ENCODE measurements at places on chromosomes 11 and 22.

DNA sequence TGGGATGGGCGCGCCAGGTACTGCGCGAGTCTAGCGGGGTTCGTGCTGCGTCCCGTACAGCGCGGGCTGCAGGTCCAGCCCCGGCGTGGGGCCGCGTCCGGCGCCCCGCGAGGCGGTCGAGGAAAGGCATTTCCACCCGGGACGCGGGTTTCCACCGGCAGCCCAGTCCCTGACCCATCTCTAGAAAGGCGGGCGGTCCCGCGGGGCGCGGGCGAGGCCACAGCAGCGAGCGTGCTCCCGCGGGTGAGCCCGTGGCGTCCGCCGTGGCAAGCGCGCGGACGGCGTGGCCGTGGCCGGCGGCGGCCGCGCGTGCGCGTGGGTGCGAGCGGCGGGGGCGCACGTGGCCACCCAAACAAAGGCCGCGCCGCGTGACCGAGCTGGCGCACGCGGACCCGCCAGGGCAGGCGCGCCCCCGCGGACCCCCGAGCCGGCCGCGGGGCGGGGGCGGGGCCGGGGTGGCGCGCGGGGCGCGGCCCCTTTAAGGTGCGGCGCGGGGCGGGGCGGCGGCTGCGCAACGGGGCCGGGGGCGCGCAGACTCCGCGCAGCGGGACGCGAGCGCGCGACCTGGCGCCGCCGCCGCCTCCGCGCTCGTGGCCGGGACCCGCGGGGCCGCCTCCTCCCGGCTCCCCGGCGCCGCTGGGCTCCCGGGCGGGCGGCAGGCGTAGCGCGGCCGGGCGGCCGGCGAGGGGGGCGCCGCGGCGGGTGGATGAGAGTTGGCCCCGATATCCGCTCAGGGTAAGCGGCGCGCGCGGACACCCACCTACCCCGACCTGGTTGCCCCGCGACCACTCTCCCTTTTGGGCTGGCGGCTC, 39.3 kb upstream of the CELSR1 start:
- DNase-seq: peak; percentile 94

DNA sequence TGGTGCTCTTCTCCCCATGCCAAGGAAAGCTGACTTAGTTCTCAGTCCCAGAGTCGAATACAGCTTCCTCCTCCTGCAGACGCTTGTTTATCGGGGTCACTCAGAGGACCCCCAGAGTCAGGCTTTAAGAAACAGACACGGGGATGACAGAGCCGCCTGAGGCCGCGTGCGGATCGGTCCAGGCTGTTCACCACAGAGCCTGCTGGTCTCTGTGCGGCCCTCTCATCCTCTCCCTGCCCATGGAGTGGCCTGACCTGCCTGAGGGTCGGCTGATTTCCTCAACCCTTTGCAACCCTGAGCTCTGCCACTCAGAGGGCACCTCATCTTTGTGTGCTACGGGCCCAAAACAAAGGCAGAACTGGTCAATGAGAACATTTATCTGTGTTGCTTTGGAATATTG, 2.1 kb downstream of the GAL start:
- no peak for DNase-seq

DNA sequence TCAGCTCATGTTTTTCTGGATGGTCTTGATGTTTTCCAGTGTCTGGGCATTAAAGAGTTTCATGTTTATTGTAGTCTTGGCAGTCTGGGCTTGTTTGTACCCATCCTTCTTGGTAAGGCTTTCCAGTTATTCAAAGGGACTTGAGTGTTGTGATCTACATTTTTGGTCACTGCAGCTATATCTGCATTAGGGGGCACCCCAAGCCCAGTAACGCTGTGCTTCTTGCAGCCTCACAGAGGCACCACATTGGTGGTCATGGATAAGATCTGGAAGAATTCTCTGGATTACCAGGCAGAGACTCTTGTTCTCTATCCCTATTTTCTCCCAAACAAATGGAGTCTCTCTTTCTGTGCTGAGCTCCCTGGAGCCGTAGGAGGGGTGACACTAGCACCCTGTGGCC, 451.5 kb upstream of the FAT3 start:
- no peak for DNase-seq

GRCh38 chr11:43578346-43579170, 102.0 kb upstream of the HSD17B12 start:
- DNase-seq: no peak

- DNase-seq: no peak
Measured at GRCh38 chr22:17743661-17744411, 30.4 kb downstream of the BID start.

- no peak for DNase-seq
Measured at GRCh38 chr11:46100670-46101069, 20.6 kb downstream of the PHF21A start.

Data from posterior cingulate gyrus (tissue), 11 donors.